ENCODE measurements at places on chromosomes 5 and 9. TPM values are rescaled to one million over a fixed set of nuclear protein-coding genes. Genes with fewer than 3 reads are reported as not detected.

The SPINK1 gene
- polyA plus RNA-seq, result not detected

The INSL4 gene
- polyA plus RNA-seq, result not detected

The TAF1L gene
- 0.03 TPM for polyA plus RNA-seq

The C9orf50 gene
- 0.23 TPM for polyA plus RNA-seq

- DNase-seq, result no peak
Measured at GRCh38 chr5:58666598-58667581, 84.0 kb downstream of the RAB3C start.

DNA sequence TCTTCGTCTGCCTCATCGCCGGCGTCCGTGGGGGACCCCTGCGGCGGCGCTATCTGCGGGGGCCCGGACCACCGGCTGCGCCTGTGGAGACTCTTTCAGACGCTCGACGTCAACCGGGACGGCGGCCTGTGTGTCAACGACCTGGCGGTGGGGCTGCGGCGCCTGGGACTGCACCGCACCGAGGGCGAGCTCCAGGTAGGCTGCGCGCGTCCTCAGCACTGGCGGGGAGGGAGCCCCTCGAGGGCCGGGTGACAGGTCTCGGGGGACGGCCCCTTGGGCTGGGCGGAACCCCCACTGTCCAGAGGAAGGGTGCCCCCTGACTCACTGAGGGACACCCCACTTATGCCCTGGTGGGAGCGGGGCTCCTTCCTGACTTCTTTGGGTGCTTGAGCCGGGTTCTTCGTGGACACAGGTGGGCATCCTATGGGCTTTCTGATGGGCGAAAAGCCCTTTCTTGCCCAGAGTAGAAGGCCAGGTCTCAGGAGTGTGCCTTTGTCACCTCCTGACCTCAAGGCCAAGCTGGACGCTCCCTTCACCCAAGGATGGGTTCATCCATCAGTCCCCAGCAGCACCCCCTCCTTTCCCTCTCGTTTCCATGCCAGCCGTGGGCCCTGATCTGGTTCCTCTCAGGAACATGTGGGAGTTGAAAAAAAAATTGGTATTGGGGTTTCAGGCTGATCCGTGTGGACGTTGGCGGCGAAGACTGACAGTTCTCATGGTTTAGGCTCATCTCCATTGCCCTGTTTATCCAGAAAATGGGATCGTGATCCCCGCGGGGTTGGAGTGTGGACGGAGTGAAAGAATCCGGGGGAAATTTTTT, 564 bp downstream of the SLC25A25 start:
- DNase-seq, result no peak

DNA sequence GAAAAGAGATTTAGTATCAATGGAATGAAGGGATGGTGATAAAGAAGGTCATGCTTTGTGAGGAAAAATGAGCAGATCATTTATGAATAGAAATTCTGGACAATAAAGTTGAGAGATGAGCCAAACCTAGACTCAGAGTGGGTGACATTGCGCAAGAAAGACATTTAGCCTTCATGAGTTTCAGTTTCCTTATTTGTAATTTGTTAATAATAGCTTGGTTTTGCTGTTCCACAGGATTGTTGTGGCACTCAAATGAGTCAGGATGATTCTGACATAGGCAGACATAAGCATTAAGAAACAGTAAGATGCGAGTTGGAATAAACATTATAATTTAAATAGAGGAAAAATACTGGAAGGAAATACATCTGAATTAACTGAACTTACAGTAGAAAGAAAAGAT, 34.8 kb downstream of the ITGA2 start:
- DNase-seq, result no peak

DNA sequence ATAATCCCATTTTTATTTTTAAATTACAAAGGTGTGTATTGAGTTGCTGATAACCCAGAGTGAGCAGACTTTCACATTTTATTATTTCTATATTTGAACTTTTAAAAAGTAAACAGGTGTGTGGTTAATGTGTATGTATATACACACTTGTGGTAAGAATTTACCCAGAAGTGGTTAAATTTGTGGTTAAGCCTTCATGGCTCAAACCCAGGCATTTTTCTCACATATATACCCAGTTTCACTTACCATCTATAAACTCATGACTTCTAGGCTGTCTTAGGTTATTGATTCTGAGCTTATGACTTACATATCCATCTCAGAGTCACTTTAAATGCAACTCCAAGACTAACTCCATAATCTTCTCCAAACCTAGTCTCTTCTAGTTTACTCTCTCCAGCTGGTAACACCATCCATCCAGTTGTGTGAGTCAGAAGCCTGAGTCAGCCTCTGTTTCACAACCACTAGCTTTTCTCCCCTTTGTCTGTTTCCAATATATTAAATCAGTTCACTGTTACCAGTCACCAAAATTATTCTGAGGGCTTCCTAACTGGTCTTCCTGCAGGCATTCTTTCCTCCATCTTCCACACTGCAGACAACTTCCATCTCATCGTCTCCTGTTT, 20.2 kb downstream of the ZBED3 start:
- no peak for DNase-seq

DNA sequence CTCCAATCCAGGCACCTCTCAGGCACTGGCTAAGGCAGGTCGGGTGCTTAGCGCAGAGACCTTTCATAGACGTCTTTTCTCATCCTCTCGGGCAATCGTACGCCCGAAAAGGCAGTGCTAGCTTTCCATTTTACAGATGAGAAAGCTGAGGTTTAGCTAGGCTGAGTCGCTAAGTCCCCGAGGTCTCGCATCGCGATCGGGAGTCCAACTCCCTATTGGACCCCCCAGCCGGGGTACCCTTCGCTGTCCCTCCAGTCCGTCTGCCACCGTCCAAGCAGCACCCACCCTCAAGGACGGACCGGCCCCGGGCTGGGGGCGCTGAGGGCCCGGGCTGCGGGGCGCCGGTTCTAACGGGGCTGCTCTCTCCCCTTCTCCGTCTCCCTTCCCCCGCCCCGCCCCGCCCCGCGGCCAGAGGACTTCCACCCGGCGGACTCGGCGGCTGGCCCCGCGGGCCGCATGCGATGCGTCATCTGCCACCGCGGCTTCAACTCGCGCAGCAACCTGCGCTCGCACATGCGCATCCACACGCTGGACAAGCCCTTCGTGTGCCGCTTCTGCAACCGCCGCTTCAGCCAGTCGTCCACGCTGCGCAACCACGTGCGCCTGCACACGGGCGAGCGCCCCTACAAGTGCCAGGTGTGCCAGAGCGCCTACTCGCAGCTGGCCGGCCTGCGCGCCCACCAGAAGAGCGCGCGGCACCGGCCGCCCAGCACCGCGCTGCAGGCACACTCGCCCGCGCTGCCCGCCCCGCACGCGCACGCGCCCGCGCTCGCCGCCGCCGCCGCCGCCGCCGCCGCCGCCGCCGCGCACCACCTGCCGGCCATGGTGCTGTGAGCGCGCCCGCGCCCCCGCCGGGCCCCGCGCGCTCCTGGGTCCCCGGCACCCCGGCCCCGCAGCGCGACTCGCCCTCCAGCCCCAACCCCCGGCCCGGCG, 12.5 kb upstream of the EXOSC2 start:
- DNase-seq, result no peak

DNA sequence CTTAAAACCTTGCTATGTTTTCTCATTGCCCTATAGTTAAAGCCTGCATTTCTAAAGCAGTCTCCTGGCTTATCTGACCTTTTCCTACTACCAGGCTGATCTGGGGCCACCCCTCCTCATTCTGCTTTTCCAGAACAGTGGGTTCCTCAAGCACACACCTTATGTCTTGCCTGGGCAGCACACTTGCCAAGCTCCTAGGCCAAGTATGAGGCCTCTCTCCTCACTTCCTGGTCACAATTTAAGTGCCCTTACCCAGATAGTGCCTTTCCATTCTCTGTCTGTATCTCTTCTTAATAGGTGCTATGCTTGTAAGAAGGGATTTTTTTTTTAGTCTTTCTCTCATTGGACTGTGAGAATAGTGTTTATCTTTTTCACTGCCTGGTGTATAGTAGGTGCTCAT, 39.7 kb downstream of the HMGCS1 start:
- DNase-seq, result no peak

- DNase-seq, result peak; percentile 26
Measured at GRCh38 chr5:133527311-133527710, 85.0 kb downstream of the FSTL4 start.

DNA sequence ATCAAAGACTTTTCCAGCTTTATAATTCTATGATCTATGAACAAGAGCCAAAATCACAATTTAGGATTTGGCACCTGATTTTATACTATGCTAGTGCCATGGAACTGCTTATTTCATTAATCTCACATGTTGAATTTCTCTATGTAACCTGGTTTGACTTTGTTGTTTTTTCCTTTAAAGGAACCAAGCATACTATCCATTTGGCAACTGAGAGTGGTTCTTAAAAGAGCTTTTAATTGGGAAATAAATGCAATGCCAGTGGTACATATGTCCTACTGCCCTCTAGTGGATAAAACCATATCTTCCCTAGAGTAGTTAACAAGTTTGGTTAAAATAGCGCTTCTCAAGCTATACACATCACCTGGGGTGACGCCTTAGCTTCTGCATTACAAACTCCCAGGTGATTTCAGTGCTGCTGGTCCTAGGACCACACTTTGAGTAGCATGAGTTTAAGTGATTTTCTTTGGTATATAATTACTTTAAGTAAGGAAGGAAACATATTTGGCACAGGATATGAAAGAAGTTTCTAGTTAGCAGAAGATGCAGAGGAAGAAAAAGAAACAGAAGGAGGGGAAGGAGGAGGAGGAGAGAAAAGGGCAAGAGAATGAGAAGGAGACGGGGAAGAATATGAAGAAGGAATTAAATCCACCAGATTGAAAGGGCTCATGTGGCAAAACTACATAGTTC, 56.8 kb downstream of the FGF10 start:
- DNase-seq, result no peak

DNA sequence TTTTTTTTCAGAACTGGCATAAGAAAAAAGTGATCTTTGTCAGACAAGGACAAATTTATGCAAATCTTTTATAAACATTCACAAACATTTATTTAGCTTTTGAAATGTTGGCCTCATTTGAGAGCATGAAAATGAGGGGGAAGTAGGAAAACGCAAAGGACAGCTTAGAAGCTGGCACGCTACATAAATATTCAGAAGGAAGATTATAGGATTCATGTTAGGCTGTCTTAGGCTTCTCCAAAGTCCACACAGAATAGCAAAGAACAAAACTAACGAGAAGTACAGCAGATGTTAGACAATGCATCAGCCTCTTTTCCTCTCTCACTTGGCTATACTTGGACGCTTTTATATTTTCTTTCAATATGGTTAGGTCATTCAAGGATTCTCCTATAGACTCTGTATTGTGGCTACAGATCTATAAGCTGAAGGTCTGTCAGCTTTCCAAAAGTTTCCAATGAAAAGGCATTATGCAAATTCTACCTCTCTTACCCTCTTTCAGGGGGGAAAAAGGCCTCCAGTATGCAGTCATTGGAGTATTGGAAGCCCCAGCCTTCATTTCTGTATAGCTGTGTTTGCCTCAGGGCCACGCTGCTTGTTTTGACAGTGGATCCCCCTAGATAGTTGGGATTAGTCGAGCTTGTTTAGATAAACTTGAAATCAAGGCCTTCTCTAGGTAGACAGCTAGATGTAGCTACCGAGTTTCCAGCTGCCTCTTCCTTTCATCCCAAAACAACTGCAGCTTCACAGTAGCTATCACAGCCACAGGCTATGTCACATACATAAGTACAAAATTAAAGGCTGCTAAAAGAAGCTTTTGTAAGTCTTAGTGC, 153.0 kb downstream of the DENND1A start:
- no peak for DNase-seq

- no peak for DNase-seq
Measured at GRCh38 chr5:160312134-160312959, at the start of gene CCNJL. TSS of gene CCNJL (minus strand) at chr5:160312564. CDS start at chr5:160311923, 641 bp downstream.

DNA sequence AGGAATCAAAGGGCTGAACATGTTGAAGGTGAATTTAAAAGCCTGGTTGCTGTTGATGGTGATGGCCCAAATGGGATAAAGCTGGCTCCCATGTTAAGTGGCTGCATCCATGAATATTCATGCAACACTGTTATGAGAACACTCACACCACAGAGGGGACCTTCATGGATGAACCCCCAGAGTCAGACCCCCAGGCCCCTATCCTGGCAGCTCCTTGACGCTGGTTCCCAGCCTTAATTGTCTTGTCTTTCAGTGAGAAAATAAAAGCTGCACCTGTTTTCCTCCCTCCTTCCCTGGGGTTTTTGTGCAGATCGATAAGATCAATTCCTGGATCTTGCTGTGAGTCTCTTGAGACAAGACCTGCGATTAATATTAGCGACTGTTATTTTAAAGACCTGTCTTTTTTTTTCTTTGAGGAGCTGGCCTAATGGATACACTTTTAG, 371.7 kb downstream of the ICE1 start:
- no peak for DNase-seq

DNA sequence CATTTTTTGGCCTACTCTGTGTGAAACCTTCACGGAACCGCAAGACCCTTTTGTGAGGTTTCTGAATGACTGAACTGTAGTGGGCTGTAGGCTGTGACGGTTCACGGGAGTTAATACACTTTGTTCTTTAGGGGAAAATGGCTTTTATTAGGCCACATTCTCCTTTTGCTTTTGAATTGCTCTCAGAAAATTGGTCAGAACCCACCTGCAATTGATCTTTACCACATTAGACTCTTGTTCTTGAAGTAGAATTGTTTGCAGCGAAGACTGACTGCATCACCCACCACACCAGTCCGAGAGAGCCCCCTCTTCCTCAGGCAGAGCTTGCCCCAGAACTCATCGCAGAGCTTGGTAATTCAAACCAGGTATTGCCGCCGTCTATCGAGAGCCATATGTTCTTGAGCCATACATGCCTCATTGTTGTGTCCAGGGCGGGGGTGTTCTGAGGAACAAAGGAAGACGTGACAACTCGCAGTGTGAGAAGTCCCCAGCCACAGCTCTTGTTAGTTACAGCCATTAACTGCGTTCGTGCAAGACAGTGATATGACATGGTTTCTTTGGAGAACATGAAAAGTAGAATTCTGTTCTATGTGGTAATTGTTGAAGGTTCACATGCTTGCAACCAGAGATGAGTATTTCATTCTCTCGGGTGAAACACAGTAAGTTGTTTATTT, 166.4 kb upstream of the OTULINL start:
- no peak for DNase-seq

GRCh38 chr5:179763215-179763945, 30.4 kb upstream of the LTC4S start:
- peak; percentile 39 for DNase-seq

- DNase-seq, result no peak
Measured at GRCh38 chr9:33466565-33467495, 6.9 kb downstream of the NOL6 start.

DNA sequence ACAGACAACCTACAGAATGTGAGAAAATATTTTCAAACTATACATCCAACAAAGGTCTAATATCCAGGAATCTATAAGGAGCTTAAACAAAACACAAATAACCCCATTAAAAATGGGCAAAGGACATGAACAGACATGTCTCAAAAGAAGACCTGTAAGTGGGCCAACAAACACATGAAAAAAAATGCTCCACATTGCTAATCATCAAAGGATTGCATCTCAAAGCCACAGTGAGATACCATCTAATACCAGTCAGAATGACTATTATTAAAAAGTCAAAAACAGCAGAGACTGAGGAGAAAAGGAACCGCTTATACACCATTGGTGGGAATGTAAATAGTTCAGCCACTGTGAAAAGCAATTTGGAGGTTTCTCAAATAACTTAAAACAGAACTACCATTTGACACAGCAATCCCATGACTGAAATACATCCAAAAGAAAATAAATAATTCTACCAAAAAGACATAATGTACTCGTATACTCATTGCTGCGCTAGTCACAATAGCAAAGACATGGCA, 39.1 kb upstream of the C5orf63 start:
- no peak for DNase-seq
